ENCODE measurements at places on chromosomes 6 and 20.

DNA sequence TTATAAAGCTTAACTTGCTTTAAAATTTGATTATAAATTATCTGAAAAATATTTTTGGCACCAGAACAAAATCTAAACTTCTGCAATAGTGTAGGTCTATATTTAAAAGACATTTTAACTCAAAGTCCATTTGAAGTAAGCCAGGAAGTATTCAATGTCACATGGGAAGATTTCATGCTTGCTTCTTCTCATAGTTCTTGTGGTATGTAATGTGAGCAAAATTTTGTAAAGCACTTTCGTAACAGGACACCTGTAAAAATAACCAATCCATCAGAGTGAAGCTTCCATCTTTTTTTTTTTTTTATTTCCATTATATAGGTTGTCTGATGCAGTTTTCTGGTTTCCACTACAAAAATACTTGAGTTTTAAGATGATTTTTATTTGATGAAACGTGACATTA is 386.1 kb downstream of the LAMA2 start:
- no peak for DNase-seq

DNA sequence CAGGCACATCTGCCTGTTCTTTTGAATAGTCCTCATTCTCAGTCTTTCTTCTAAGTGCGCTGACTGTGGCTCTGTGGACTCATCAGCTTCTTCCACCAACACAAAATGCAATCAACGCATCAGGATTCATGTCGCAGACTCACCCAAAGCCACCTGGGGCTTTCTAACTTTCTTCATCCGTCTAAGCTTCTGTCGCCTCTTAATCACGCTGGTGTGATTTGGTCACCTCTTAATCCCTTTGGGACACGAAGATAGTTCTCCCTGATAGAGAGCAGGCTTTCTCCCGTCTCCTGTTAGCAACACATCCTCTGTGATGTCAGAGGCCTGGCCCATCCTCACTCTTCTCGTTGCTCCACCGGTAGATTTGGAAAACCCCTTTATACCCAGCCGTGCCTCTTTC is 78.0 kb upstream of the FOXQ1 start:
- no peak for DNase-seq

DNA sequence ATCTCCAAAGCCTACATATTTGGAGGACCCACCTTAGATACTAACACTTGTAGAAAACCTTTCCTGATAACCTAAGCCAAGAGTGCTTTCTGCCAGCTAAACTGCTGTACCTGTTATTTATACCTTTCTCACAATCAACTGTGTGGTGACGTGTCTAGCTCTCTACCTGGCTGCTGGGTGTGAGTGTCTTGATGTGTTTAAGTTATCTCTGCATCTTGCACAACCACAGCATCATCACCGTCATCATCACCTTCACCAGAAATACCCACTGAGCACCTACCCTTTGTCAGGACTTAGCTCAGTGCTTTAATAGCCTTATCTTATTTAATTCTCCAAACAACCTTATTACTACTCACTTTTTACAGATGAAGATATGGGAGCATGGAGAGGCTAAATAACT is 431.3 kb downstream of the MAFB start:
- no peak for DNase-seq

GRCh38 chr6:139364302-139364981 is 10.0 kb downstream of the CITED2 start:
- DNase-seq = peak; percentile 77

GRCh38 chr20:10487142-10488136 is 52.3 kb downstream of the SLX4IP start:
- DNase-seq = no peak

GRCh38 chr20:46214824-46215488 is 93.3 kb downstream of the CDH22 start:
- no peak for DNase-seq

- no peak for DNase-seq
Measured at GRCh38 chr6:106508834-106509233, 120.5 kb downstream of the RTN4IP1 start.

- DNase-seq = no peak
Measured at GRCh38 chr6:3850451-3851203, 1.5 kb downstream of the FAM50B start.

GRCh38 chr20:58568126-58568482 is 52.9 kb upstream of the APCDD1L start:
- no peak for DNase-seq

DNA sequence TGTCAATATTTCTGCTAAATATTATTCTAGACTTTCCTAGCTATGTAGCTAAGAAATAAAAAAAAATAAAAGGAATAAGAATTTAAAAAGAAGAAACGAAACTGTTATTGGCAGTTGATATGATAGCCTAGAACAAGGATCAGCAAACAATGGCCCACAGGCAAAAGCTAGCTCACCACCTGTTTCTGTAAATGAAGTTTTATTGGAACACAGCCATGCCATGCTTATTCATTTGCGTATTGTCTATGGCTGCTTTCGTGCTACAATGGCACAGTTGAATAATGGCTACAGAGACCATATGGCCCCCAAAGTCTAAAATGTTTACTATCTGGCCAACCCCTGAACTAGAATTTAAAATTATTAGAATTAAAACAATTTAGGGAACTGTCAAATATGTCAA is 952.6 kb upstream of the MAP3K7 start:
- no peak for DNase-seq

DNA sequence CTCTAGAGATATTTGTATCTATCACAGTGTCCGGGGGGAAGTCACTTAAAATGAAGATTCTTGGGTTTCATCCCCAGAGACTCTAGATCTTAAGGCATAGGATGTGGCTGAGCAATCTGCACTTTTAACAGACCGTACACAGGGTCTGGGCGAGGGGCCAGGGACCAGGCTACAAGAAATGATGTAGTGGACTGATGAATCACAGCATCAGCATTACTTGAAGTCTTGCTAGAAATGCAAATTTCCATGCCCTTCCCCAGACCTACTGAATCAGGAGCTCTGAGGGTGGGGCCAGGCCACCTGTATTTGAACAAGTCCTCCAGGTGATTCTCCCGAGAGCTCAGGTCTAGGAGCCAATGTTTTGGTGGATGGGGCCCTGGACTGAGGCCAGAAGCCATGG is 168.4 kb downstream of the DOK5 start:
- DNase-seq = no peak

DNA sequence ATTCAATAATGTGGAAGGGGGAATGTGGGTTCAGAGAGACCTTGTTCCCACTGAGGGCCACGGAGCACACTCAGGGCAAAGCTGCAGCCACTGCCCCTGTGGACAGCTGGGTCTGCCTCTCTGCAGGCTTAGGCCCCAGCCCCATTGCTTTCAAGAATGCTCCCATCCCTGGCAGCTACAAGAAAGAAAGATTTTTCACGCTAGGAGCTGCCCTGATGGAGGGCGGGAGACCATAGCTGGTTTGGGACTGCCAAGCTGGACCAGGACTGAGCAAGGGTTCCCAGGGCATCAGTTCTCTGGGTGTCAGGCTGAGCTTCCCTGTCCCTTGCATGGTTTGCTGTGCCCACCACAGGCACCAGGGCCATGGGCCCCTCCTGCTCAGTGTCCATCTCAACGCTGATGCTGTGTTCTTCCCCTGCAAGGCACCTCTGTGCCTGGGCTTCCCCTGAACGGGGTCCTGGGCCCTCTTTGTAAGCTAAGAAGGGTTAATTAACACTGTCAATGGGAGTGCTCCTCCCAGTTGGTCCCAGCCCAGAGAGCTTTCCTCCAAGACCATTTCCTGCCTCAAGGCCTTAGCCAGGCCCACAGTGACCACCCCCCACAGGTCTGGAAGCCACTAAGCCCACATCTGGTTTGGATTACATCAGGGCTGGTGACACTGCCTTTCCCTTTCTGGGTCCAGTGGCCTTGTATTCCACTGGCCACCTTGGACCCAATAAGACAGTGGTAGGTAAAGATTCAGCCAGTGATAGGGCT is 8.4 kb downstream of the FOXS1 start:
- no peak for DNase-seq

GRCh38 chr20:51526754-51527153 is 15.8 kb downstream of the NFATC2 start:
- no peak for DNase-seq

DNA sequence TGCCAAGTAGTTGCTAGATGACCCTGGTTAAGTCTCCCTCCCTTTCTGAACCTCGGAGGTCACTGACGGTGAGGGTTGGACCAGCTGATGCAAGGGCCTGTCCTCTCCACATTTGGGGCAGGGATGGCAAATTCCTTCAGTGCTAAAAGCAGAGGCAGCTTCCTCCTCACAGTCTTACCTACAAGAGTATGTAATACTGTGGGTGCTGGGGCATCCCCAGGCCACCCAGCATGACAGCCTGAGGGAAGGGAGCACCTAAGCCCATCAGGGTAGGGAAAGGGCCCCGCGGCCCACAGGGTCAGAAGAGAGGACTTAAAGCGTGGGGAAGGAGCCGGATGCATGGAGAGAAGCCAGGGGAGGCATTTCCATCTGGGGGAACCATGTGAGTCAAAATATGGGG is 38.0 kb downstream of the TGM3 start:
- no peak for DNase-seq

DNA sequence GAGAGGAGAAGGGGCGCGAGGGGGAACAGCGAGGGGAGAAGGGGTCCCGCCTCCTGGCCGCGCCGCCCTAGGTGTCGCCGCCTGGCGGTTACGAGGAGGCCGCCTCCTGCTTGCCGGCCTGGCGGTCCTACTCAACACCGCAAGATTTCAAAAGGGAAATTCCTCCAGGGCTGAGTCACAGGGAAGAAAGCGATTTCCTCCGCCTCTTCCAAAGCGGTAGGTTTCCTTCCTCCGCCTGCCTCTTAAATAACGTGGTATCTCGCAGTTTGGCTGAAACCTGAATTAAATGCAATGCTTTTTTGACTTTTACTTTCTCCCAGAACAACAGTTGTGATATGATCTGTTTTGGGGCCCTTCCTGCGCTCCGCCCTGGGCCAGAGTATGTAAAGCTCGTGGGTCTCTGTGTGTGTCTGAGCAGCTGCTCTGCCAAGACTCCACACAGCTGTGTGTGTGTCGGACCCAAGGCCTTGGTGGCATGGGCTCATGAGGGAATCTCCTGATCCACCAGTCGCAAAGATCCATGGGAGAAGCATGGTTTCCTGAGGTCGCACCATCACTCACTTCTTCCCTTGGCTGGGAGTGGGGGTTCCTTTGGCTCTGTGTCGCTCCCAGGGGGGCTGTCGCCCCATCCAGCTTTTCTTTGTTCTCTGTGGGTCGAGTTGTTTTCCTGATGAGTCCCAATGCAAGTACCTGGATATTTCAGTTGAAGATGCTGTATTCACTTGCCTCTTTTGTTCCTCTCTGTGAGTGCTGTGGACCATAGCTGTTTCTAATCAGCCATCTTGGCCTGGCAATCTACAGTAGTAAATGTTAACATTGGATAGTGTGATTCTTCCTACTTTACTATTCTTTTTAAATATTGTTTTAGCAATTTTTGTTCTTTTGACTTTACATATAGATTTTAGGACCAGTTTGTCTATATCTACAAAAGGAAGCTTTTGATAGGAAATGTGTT is 31.6 kb upstream of the NOTCH4 start:
- DNase-seq = peak; percentile 88

GRCh38 chr6:149905911-149906371 is 8.0 kb upstream of the RAET1E start:
- no peak for DNase-seq

GRCh38 chr6:159854959-159855358 is 35.8 kb upstream of the MAS1 start:
- DNase-seq = peak; percentile 63

- no peak for DNase-seq
Measured at GRCh38 chr6:109879521-109879920, 98.6 kb upstream of the GPR6 start.
